ENCODE measurements at places on chromosomes 7 and 10.

- no peak for DNase-seq
Observed at GRCh38 chr7:22697876-22698606, 29.0 kb upstream of the IL6 start.

GRCh38 chr10:1546431-1547110 is 190.8 kb downstream of the ADARB2 start:
- peak; percentile 16 for DNase-seq

- no peak for DNase-seq
Observed at GRCh38 chr7:50362712-50363282, 58.3 kb downstream of the IKZF1 start.

DNA sequence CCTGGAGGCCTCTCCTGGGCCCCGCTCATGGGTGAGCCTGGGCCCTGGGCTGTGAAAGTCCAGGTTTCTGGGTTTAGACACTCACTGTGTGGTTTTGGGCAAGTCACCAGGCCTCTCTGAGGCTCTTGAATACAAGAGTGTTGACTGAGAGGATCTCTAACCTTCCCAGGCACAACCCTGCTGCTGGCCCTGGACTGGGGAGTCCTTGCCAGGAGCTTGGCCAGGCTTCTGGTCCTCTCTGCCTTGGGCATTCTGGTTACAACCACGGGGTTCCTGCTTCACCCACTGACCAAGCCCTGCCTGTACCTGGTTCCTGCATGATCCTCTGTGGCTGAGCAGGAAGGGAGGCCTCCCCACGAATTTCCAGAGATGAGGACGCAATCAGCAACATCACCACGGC is 63.6 kb upstream of the COL13A1 start:
- DNase-seq: no peak

GRCh38 chr7:130149281-130150139 is 55.7 kb downstream of the TMEM209 start:
- DNase-seq: no peak

GRCh38 chr7:36153571-36154097 is 580 bp downstream of the EEPD1 start:
- DNase-seq: no peak

DNA sequence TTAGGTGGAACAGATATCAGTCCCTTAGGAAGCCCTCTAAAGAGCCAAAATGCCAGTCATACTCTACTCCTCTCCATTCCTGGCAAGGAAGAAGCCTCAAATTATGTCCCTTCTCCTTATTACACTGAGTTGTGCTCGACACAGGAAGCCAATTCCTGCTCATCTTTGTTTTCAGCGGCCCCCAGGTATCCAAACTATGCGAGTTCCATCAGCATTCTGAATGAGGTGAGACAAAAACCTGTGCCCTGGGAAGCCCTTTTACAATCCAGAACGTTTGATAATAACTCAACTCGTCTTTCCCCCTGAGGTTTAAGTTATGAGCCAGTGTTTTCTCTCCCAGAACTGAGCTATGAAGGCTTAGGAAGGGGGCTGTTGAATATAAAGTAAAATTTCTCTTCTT is 580.5 kb downstream of the NXPH1 start:
- no peak for DNase-seq

- DNase-seq: no peak
Observed at GRCh38 chr7:69710768-69711438, 112.6 kb downstream of the AUTS2 start.

GRCh38 chr7:118079369-118079768 is 104.6 kb upstream of the LSM8 start:
- no peak for DNase-seq

GRCh38 chr10:130378556-130379400 is 242.6 kb downstream of the GLRX3 start:
- DNase-seq: no peak

GRCh38 chr7:26447116-26447515 is 155.5 kb downstream of the SNX10 start:
- DNase-seq: no peak

GRCh38 chr10:79137300-79137756 is 68.6 kb downstream of the ZMIZ1 start:
- DNase-seq: no peak

- no peak for DNase-seq
Observed at GRCh38 chr10:126117196-126117595, 220.8 kb downstream of the FANK1 start.

- no peak for DNase-seq
Observed at GRCh38 chr10:43122826-43123225, 15.4 kb upstream of the CSGALNACT2 start.

GRCh38 chr10:94217411-94217810 is 145.3 kb downstream of the NOC3L start:
- no peak for DNase-seq

DNA sequence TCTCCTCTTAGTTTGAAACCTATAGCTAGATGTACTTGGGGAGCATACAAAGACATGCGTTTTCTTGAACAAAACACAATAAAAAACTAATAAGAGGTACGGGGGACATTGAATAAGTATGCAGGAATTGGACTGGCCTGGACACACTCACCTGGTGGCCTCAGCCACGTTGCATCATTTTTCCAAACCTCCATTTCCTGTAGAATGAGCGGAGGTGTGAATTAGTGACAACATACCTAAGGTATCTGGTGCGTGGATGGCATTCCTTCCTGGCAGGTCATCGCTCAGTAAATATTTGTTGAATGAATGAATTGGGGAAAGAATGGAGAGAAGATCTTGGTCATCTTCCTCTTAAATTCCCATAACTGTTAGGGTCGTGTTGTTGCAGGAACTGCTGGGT is 103.2 kb upstream of the CTBP2 start:
- no peak for DNase-seq

DNA sequence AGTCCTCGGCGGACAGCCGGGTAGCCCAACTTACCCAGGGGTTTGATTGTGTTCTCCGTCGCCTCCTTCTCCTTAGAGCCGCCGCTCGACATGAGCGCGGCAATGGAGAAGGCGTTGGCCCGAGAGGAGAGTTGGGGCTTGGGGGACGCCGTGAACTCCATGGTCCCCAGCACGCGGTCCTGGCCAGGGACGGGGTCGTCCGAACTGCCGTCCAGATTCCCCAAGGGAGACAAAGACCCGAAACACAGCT is 515 bp downstream of the TBX20 start:
- no peak for DNase-seq

- no peak for DNase-seq
Observed at GRCh38 chr7:127532151-127532550, 53.2 kb downstream of the GCC1 start.

DNA sequence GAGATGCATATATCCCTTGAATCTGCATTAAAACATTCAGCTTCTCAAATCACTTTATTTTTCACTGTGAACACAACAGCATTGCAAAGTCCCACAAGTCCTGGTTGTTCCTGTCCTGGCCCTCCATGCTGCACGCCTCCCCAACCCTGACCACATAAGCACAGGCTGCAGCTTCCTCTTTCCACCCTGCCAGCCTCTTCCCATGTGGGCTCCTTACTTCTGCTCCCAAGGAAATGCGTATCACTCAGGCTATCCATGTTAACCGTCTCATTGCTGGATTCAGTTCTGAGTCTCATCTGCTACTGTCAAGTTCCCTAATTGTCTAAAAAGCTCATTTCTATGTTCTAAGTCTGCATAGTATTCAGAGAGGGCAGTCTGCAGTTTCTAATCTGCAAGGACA is 89.7 kb upstream of the ZPBP start:
- DNase-seq: no peak

GRCh38 chr7:42161110-42161509 is 75.9 kb downstream of the GLI3 start:
- DNase-seq: no peak

DNA sequence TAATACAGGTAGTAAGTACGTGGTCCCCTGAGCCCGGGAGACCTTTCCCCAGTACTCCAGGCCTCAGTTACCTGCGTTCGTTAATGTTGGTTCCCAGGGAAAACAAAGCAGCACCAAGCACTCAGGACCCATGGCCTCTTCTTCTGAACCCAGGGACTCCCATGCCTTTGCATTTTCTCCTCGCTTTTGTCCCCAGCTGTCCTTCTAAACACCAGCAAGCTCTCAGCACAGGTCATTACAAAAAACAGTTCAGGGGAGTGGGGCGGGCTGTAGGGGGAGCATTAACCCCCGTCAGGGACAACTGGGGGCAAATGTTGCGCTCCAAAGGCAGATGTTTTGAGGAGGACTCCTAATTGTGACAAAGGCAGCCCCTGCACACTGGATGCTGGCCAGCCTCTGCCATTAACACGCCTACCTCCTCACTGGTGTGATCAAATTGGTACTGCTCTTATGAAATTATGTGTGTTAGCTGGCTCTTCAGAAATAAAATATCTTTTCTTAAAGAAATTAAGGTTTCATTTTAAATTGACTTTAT is 80.5 kb upstream of the LRGUK start:
- DNase-seq: no peak

- DNase-seq: no peak
Observed at GRCh38 chr10:81108516-81109199, 571.0 kb downstream of the SH2D4B start.

GRCh38 chr10:128186959-128187787 is 61.0 kb upstream of the MKI67 start:
- no peak for DNase-seq

DNA sequence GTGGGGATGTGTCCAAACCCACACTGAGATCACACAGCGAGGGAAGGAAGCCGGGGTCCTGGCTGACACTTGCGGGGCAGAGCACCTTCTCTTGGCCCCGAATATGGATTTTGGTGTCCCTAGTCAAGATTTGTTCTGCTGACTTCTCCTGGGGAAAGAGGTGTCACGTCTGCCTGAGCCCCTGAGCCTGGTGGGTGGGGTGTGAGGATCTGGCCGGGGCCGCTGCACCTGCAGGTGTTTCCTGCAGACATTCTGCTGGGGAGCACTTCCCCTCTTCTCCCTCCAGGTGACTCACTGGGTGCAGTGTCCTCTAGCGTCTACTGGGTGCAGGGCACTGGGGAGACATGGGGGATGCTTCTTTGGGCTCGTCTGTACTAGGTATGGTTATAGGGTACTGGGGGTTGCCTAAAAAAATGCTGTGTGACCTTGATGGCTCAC is 99.2 kb downstream of the GRK5 start:
- no peak for DNase-seq

DNA sequence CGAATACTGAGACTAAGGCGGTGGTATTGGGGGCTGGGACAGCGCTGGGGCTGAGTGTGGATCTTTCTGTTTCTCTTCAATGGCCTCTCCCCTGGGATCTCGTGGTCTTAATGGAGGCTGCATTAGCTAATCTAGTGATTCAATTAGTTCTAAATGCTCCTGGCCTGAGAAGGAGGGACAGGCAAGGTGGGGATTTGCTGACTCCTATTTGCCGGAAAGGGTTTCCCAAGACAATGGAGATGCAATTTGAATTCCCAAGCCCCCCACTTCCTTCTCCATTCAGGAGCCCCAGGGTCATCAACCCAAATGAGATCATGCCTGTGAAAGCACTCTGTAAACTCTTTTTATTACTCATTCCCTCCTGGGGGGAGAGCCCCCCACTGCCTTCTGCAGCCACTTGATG is 111.7 kb upstream of the PLXNA4 start:
- DNase-seq: no peak

GRCh38 chr10:103683851-103684250 is 171.5 kb downstream of the SH3PXD2A start:
- DNase-seq: no peak

DNA sequence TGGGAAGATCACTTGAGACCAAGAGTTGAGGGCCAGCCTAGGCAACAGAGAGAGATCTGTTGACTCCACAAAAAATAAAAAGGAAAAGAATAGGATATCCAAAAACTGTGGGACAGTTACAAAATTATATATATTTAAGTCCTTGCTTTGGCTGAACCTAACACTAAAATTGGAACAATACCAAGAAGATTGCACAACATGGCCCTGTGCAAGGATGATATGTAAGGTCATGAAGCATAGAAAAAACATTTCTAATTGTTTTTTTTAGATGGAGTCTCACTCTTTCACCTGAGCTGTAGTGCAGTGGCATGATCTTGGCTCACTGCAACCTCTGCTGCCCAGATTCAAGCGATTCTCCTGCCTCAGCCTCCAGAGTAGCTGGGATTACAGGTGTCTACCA is 139.0 kb downstream of the TPST1 start:
- no peak for DNase-seq

- DNase-seq: no peak
Observed at GRCh38 chr7:116224492-116225098, 14.3 kb downstream of the TES start.

GRCh38 chr10:73357821-73358220 is 843 bp downstream of the CFAP70 start:
- DNase-seq: no peak

- peak; percentile 38 for DNase-seq
Observed at GRCh38 chr7:77455321-77455720, 39.2 kb upstream of the GSAP start.

DNA sequence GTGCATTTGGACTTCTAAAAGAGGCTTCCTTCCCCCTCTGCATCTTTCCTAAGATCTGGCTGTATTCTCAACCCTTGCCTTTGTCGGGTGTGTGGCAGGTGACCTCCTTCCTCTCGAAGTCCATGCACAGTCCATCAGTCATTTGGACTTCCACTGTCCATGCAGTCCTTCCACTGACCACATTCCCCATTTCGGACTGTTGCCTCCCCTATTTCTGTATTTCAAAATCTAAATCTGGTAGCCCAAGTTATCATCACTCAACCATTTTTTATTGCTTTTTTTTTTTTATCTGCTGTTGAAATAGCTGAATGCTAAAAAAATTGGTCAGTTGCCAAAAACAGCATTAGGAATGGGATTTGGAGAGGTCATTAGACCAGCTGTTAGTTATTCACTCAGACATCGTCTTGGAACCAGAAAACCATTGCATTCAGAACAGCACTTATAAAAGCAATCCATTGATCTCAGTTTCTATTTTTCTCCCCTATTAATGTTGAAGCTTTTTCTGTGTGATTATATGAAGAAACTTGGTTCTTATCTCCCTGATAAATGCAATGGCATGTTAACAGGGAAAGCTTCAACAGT is 575.6 kb downstream of the KIF20B start:
- DNase-seq: no peak

DNA sequence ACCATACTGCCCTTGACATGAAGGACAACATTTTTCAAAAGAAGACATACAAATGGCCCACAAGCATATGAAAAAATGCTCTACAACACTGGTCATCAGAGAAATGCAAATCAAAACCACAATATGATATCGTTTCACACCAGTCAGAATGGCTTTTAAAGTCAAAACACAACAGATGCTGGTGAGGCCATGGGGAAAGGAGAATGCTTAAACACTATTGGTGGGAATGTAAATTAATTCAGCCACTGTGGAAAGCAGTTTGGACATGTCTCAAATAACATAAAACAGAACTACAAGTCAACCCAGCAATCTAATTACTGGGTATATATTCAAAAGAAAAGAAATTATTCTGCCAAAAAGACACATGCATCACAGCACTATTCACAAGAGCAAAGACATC is 4.2 kb upstream of the NT5C3A start:
- DNase-seq: no peak

- DNase-seq: no peak
Observed at GRCh38 chr10:132593389-132593788, 55.8 kb downstream of the INPP5A start.

GRCh38 chr7:108076156-108076555 is 54.0 kb downstream of the LAMB4 start:
- no peak for DNase-seq

GRCh38 chr7:126780993-126781392 is 471.7 kb downstream of the GRM8 start:
- DNase-seq: no peak

- no peak for DNase-seq
Observed at GRCh38 chr10:36183726-36184125, 541.6 kb upstream of the FZD8 start.
